ENCODE measurements at places on chromosomes 12 and 14.

GRCh38 chr12:49121047-49121696 is 10.0 kb downstream of the TUBA1B start:
- no peak for DNase-seq

DNA sequence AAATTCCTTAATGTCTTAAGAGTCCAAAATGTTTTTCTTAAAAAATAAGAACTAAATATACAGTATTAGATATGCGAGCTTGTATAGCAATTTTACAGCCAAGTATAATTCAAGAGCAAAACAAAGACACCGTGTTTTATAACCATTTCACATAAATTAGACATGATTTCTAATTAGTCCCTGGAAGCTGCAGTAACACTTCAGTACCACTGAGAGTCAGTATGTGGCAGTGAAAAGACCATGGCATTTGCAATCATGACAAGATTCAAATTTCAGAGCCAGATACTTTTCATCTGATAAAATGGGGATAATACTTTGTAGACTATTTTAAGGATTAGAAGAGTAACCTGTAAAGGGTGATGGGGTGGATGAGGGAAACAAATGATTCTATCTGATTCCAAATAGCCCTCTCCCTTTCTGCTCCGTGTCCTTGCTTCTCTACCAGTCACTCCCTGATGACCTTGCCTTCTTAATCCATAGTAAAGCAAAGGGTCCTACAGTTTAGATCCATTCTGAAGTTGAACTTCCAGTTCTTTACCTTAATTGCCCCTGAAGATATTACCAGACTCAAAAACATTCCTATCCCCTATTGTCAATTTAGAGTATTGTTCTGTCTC is 145.4 kb upstream of the ABCD2 start:
- DNase-seq, result no peak

- no peak for DNase-seq
These were observed 11.9 kb downstream of the EAPP start for GRCh38 chr14:34527591-34527990.

DNA sequence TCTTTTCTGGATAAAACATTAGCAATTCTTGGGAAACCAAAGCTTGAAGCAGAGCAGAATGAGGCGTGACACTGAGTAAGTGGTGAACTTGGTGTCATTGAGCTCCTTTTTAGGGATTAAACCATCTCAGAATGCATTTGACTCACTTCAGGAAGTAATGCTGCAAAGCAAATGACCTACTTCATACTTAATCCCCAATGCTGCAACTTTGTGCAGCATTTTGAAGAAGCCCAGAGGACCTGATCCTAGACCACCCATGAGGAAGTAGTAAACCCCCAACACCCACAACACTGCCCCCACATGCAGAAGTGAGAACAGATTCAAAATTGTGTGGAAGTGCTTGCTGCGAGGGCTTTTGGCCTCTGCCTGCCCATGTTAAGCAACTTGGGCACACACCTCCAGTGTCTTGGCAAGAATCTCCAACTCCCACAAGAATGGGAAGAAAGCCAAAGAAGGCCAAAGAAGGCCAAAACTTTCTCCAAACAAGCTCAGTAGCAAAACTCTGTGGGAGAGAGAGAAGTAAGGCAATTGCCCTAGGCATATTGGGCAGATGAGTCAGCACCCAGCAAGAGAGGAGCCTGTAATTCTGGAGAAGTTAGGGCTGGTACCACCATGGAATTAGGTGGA is 69.2 kb upstream of the ETV6 start:
- no peak for DNase-seq

GRCh38 chr12:130438243-130438620 is 100.5 kb downstream of the PIWIL1 start:
- no peak for DNase-seq

DNA sequence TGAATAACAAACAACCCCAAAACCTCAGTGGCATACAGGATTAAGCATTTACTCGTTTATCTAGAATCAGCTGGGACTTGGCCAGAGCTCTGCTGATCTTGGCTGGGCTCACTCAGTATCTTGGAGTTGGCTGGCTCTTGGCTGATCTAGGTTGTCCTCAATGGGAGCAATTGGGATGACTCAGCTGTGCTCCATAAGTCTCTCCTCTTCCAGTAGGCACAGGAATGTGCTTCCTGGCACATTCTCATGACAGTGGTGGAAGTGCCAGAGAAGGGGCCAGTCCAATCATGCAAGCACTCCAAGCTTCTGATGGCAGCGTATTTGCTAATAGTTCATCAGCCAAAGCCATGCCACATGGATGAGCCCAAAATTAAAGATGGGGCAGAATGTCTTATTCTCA is 41.7 kb upstream of the ANO4 start:
- no peak for DNase-seq

- no peak for DNase-seq
These were observed 7.6 kb downstream of the ITPK1 start for GRCh38 chr14:93108105-93108504.

GRCh38 chr12:81757731-81758365 is 1.3 kb downstream of the PPFIA2 start:
- DNase-seq, result no peak

All from stimulated activated CD4-positive, alpha-beta T cell treated with anti-CD3 and anti-CD28 coated beads, Interleukin-15, amount 100 ng/mL, for 24 hours (primary cell).